ENCODE measurements at places on chromosomes 11 and 22.
A peak's percentile ranks its signal among the peaks of the same experiment; 100 is the strongest.

DNA sequence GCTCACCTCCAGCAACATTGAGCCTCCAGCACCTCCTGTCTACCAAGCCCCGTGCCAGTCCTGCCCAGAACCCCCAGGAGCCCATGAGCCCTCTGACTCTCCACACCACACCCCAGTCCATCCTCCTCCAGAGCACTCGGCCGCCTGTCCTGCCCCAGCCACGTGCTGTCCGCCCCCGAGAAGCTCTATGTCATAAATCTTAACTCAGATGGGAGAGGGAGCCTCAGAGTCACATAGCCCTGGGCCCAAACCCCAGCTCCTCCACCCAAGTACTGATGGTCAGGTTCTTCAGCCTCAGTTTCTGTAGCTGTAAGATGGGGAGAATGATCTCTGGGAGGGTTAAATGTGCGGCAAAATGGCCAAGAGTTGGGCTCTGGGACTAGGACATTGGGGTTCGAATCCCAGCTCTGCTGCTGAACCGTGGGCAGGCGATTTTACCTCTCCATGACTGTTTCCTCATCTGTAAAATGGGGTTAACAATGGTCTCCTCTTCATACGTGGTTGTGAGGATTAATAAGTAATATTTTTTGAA lies 27.8 kb downstream of the CYTH4 start:
- no peak for DNase-seq

GRCh38 chr11:64814712-64815187 lies 4.4 kb upstream of the MEN1 start:
- no peak for DNase-seq

DNA sequence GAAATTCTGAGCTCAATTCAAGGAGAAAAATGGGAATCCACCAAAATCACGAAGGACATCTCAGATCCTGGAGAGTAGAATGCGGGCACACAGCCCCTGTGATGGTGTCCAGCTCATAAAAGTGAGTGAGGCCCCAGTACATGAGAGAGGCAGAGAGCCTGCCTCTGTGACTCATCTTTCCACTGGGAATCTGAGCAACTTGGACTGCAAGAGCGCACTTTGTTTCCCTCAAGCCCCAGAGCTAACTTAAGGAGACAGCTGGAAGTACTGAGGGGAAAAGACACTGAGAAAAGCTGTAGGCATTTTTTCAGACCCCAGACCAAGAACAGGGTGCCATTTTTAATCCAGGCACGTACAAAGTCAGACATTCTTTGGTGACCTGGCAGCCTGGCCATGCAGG lies 273.7 kb downstream of the C11orf87 start:
- DNase-seq = no peak

GRCh38 chr11:18295316-18295715 lies 26.6 kb downstream of the HPS5 start:
- no peak for DNase-seq

- no peak for DNase-seq
Measured at GRCh38 chr11:118232659-118233058, 7.8 kb upstream of the JAML start.

GRCh38 chr22:31603081-31603525 lies 58.9 kb downstream of the PISD start:
- no peak for DNase-seq

- no peak for DNase-seq
Measured at GRCh38 chr11:31558001-31558400, 48.4 kb downstream of the ELP4 start.

DNA sequence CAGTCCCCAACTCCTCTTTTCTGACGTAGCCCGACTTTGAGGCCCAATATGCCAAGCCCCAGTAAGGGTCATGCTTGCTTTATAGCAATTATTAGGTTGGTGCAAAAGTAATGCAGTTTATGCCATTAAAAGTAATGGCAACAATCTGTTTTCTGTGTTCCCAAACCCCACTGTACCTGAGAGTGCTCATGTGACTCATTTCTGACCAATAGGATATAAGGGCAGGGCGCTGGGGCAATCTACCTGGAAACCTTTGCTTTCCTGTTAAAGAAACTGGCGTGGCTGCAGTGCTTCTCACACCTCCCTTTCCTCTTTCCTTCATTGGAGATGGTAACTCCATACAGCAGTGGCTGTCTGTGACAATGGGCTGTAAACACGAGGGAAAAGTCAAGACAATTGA lies 78.9 kb upstream of the MPPED2 start:
- DNase-seq = no peak

DNA sequence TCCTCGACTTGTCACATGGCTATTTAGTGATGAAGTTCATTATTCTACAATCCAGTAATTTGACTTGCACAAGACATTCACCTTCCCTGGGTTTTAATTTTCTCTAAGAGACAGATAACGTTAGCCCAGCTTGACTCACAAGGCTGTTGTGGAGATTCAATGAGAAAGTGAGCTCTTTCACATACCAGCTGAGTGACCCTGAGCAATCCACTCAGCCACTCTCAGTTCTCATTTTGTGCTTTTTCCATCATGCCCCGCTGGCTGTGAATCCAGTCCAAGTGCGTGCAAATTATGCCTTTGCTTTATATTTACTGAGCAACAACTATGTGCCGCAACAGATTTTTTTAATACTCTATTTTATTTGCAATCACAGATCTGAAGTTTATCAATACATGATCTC lies 176.5 kb downstream of the LARGE1 start:
- no peak for DNase-seq

GRCh38 chr22:40414838-40415505 lies 44.6 kb downstream of the SGSM3 start:
- DNase-seq = no peak

GRCh38 chr11:20015101-20015500 lies 145.2 kb downstream of the DBX1 start:
- DNase-seq = no peak

GRCh38 chr11:84012171-84012826 lies 726.1 kb upstream of the CCDC90B start:
- no peak for DNase-seq

- DNase-seq = peak; percentile 55
Measured at GRCh38 chr11:77472991-77473800, 698 bp downstream of the PAK1 start.

GRCh38 chr11:3837793-3838192 lies 3.0 kb downstream of the RHOG start:
- no peak for DNase-seq

GRCh38 chr11:8225589-8226036 lies 38.1 kb downstream of the LMO1 start:
- DNase-seq = peak; percentile 88

- DNase-seq = no peak
Measured at GRCh38 chr22:47095395-47096122, 333.1 kb downstream of the TBC1D22A start.

DNA sequence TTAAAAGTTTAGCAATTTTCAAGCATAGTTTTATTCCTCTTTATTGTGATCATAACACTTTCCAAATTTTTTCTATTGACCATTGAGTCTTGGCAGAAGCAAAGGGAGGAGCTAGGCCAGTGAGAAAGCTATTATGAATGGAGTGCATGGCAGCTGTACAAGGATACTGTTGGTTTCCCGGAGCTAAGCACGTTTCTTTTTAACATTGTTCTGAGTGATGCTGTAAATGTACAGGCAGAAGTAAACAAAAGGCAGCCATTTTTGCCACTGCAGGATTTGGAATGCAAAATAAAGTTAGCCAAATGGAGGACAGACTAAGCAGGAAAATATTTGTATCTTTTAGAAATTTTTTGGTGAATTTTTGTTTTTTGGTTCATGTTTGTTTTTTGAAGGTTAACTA lies 16.2 kb downstream of the CBL start:
- DNase-seq = no peak

GRCh38 chr22:48781391-48781790 lies 1046.3 kb downstream of the BRD1 start:
- DNase-seq = no peak

DNA sequence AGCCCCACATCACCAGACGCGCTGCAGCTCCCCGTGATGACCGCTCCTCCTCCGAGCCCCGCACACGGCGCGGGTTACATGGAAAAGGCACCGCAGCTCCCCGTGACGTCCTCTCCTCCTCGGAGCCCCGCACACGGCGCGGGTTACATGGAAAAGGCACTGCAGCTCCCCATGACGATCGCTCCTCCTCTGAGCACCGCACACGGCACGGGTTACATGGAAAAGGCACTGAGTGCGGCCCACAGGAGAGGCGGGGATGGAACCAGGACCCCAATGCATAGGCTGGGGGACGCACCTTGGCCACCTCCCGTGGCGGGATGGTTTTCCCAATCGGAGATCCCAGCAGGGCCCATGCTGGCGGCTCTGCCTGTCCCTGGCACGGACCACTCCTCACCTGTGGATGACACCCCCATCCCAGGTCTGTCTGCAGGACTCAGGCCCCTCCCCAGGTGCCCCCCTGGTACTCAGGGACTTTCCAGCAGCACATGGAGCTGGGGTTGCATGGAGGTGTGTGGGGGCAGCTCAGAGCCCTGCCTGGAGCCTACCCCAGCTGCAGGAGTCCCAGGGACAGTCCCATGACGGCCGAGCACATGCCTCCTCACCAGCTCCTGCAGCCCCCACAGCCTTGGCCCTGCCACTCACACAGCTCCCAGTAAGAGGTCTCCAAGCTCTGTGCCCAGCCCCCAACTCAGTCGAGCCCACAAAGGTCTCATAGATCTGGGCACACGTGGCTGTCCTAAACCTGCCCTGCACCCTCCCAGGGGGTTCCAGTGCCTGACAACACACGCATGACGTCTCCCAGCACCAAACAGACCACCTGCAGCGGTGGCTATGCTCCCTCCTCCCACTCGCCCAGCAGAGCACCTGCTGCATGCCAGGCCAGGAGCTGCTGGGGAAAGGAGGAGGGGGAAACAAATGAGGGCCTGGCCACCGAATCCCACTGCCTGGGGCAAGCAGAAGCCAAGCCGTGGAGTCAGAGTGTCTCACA lies 166.6 kb downstream of the BRD1 start:
- DNase-seq = no peak

DNA sequence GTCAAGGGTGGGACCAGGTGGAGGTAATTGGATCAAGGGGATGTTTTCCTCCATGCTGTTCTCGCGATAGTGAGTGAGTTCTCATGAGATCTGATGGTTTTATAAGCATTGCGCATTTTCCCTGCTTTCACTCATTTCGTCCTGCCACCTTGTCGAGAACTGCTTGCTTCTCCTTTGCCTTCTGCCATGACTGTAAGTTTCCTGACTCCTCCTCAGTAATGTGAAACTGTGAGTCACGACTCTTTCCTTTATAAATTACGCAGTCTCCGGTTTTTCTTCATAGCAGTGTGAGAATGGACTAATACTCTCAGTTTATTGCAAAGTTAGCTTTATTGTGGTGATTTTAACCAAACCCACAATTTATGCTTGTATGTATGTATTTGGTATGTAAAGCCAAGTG lies 878.5 kb upstream of the ANO3 start:
- DNase-seq = no peak

All from WERI-Rb-1 (cell line).